ENCODE measurements at places on chromosomes 11 and 22.

GRCh38 chr11:68010090-68011041 is at the start of gene ALDH3B1:
TSS of gene ALDH3B1 (plus strand) at chr11:68010327. CDS start at chr11:68015298, 4,971 bp downstream.
- no peak for DNase-seq

DNA sequence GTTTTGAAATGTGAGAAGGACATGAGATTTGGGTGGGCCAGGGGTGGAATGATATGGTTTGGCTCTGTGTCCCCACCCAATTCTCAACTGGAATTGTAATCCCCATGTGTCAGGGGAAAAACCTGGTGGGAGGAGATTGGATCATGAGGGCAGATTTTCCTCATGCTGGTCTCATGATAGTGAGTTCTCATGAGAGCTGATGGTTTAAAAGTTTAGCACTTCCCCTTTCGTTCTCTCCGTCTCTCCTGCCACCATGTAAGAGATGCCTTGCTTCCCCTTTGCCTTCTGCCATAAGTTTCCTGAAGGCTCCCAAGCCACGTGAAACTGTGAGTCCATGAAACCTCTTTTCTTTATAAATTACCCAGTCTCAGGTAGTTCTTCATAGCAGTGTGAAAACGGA is 113.5 kb downstream of the FCHSD2 start:
- DNase-seq, result no peak

GRCh38 chr22:36097880-36098279 is 62.7 kb downstream of the APOL3 start:
- DNase-seq, result no peak

DNA sequence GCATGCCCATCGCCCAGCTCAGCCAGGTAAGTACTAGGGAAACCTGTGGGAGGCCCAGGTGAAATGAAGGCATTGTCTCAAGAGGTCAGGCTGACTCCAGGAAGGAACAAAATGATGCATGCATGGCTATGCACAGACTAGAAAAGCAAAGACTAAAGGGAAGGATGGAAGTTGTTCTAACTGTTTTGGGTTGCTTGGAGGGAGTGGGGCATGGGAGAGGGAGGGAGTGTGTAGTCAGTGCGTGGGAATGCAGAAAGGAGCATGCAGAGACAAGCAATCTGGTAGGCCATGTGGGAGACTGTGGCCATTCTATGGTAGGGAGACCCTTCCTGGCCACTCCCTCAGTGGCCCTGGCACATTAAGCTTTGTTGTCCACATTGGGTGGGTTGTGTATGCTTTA is 2.9 kb downstream of the MICAL3 start:
- no peak for DNase-seq

- DNase-seq, result peak; percentile 18
Observed at GRCh38 chr11:68383976-68384501, 71.6 kb downstream of the LRP5 start.

DNA sequence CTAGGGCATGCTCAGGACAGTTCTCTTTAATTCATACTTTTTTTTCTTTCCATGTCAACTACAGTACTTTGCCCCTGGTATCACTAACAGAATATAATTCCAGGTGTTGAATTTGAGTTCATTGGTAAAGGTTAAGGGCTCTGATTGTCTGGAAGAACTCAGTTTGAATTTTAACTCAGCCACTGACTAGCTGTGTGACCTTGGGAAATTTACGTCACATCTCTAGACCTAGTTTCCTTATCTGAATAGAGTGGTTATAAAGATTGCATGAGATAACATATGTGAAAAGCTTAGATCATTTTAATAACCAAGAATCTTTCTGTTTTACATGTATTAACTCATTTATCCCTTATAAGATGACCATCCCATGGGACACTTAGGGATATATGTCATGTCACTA is 15.8 kb upstream of the ZC3H12C start:
- DNase-seq, result no peak

- DNase-seq, result no peak
Observed at GRCh38 chr22:41178425-41178975, 26.6 kb upstream of the L3MBTL2 start.

GRCh38 chr22:22906907-22907550 is 19.4 kb downstream of the IGLL5 start:
- DNase-seq, result no peak

GRCh38 chr11:126480015-126480409 is 124.5 kb downstream of the ST3GAL4 start:
- no peak for DNase-seq

DNA sequence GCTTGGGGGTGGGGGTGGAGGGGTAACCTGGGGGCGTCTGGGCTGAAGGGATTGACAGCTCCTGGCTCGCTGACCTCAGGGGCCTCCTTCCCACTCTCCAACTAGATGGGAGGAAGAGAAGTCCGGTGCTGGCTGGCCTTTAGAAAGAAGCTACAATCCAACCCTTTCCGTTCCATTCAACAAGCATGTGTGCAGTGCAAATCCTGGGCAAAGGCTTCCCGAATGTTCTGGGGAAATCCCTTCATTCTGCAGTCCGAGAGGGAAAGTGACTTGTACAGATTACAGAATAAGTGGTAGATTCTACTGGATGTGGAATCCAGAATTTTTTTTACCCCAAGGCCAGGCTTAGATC is 149.9 kb downstream of the FEZ1 start:
- DNase-seq, result no peak

DNA sequence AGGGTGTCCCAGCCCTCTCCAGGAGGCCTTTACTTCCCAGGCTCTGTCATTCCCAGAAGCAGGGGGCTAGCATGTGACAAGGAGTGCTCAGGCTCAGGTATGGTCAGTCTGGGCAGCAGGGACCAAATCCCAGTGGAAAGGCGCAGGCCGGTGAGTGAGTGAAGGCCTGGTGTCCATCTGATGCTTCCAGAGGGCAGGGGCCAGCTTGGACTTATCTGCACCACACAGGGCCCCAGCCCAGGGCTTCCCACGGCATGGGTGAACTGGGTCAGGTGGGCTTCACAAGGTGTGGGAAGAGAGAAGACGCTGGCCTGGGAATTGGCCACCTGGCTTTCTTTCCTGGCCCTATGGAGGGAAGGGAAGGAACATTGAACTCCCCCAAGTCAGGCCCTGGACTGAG is 20.4 kb upstream of the APOBEC3A start:
- no peak for DNase-seq

- DNase-seq, result no peak
Observed at GRCh38 chr11:2708151-2708581, 8.4 kb upstream of the KCNQ1OT1 start.

DNA sequence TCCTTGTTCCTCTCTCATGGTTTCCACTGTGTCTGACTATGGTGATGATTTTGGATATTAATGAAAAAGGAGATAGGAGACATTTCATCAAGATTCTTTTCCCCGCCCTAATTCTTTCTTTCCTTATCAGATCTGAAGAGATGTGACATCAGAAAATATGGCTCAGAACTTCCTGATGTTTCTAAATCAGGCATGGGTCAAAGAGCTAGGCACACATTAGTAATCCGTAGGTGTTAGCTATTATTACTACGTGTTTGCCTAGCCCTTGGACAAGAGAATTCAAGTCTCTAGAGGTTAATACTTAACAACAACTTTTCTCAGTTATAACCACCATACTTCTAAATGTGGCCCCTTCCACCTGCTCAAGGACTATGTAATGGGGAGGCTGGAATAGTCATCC is 5.8 kb downstream of the JOSD1 start:
- no peak for DNase-seq

GRCh38 chr22:17477391-17477833 is 85.9 kb upstream of the SLC25A18 start:
- no peak for DNase-seq
